GM19239 (cell line): ENCODE measurements at places on chromosomes 6 and 20.

- DNase-seq, result no peak
These were observed 21.3 kb downstream of the CEP85L start for GRCh38 chr6:118630067-118630466.

GRCh38 chr20:13492001-13492481, 146.7 kb downstream of the TASP1 start:
- DNase-seq, result no peak

- no peak for DNase-seq
These were observed 57.7 kb downstream of the RSPO3 start for GRCh38 chr6:127176146-127176545.

DNA sequence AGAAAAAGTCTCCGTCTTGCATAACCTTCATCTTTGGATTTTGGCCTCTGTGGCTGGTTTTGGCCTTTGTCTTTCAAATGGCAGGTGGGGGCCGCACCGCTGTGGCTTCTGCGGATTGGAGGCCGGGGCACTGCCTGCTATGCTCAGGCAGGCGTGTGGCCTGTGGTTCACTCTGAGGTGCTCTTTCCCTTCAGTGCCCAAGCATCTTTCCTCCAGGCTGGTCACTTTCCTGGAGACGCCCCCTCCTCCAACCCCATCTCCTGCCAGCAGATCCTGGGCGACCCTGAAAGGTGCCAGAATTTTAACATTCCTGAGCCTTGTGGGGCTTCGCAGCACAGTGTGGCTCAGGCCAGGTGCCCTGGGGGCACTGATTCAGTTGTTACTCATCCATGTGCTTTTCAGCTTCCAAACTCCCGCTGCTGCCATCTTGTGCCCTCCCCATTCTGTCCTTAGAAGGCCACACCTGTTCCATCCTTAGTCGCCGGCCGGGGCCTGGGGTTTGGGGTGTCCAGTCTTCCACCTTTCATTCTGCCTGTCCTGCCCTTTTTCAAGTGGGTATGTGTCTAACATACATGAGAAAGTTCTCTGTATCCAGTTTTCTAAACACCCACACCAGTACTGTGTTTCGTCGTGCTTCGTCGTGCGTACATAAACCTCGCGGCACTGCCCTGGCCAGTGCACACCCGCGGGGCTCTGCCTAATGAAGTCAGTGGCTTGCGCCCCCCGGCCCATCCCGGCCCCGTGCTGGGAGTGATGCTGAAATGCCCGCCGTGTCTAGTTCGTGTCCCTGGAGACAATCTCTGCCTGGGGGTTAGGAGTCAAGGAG, 12.1 kb downstream of the SS18L1 start:
- no peak for DNase-seq

- DNase-seq, result no peak
These were observed 139.0 kb downstream of the FNDC1 start for GRCh38 chr6:159308198-159308597.

DNA sequence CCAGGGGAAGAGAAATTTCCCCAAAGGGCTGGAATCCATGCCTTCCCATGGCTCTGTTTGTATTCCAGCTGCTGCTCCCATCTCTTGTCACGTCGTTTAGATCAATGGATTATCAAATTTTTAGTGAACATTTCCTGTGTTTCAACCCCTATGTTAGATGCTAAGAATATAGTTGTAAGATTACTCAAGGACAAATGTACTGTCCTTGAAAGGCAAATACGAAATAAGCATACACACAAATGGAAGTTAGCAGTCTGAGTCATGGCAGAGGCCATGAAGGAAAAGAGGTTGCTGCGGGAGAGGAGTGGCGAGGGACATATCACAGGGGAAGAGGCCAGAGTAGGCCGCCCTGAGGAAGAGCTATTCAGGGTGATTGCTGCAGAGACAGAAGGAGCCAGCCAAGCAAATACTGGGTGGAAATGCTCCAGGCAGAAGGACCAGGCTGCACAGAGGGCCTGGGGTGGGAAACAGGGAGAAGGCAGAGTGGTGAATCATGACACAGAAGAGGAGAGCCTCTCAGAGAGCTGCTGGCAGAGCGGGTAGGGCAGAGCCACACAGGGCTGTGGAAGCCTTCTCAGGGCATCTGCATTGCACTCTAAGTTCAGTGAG, 219.2 kb upstream of the LRFN2 start:
- no peak for DNase-seq

DNA sequence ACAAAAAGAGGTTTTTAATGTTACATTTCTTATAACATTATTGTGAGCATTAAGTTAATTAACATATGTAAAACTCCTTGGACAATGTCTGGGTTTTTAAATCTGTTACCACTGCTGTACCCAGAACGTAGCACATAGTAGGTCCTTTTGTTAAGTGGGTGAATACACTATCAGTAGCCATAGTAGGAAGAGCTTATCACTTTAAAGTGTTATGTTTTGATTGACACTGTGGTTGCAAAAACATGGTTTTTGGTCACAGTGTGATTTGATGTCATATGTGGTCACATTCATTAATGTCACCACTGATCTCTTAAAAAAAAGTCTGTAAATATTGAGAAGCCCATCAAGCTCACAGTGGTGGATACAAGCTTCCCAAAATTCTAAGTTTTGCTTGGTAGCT, 160.7 kb downstream of the PLCB1 start:
- no peak for DNase-seq

- no peak for DNase-seq
These were observed 39.4 kb downstream of the HNF4A start for GRCh38 chr20:44394702-44395460.
